Hair follicular keratinocyte (primary cell): ENCODE measurements at places on chromosomes 13 and 19. TPM values are rescaled to one million over a fixed set of nuclear protein-coding genes. Genes with fewer than 3 reads are reported as not detected.

The KRTDAP gene
- 1.4 and 4.2 TPM in 2 replicates for total RNA-seq

The SLITRK6 gene
- 3.4 and 6.4 TPM in 2 replicates for total RNA-seq

The ZNF626 gene
- total RNA-seq: 6.9 and 7.3 TPM in 2 replicates

The PSG11 gene
- total RNA-seq: not detected in 2 replicates

The OR7C1 gene
- not detected in 2 replicates for total RNA-seq

The FFAR1 gene
- not detected in 2 replicates for total RNA-seq

The ZNF418 gene
- total RNA-seq: 1.4 and 2.0 TPM in 2 replicates

The FAM216B gene
- total RNA-seq: not detected in 2 replicates

The SHC2 gene
- total RNA-seq: 0.08 TPM in 1 of 2 replicates, not detected in the other

The CLEC11A gene
- 1.9 and 3.3 TPM in 2 replicates for total RNA-seq

The MCEMP1 gene
- not detected in 2 replicates for total RNA-seq

The CEACAM3 gene
- total RNA-seq: not detected in 2 replicates

The SLC7A1 gene
- total RNA-seq: 43.3 and 51.2 TPM in 2 replicates

The UCHL3 gene
- total RNA-seq: 114 and 122 TPM in 2 replicates

The NPHS1 gene
- total RNA-seq: not detected in 2 replicates

The SPINT2 gene
- 757 and 1,192 TPM in 2 replicates for total RNA-seq

The EPS8L1 gene
- total RNA-seq: 28.7 and 45.1 TPM in 2 replicates

The FUT1 gene
- total RNA-seq: 7.3 and 11.6 TPM in 2 replicates

The FGF9 gene
- total RNA-seq: under 0.01 TPM in 1 of 2 replicates, not detected in the other

The ZNF566 gene
- total RNA-seq: 3.4 and 4.3 TPM in 2 replicates

The PRX gene
- total RNA-seq: 0.99 and 2.5 TPM in 2 replicates

The NAPSA gene
- 0.15 and 0.23 TPM in 2 replicates for total RNA-seq

The ASPDH gene
- not detected in 2 replicates for total RNA-seq

The ZGLP1 gene
- total RNA-seq: 1.5 and 1.6 TPM in 2 replicates

The OXGR1 gene
- not detected in 2 replicates for total RNA-seq

The NKPD1 gene
- 1.1 and 2.1 TPM in 2 replicates for total RNA-seq

The FPR1 gene
- not detected in 2 replicates for total RNA-seq

The PPFIA3 gene
- total RNA-seq: 4.0 and 6.6 TPM in 2 replicates
